ENCODE measurements at places on chromosomes 12 and 14.

DNA sequence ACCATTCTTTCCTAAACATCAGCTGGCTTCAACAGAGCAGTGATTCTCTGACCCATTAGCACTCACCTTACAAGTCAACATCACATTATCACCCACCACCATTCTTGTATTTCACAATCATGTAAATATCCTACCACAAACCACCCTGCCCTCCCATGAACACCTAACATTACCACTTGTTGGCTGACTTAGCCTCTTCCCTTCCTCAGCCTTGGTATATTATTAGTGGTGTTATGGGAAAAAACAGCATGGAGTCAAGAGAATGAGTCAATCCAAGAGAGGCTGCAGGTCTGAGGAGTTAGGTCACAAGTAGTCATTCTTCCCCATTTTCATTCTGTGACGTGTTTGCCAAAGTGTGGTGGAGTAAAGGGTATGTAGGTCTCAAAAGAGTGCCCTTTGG, 22.3 kb upstream of the MGP start:
- no peak for DNase-seq

DNA sequence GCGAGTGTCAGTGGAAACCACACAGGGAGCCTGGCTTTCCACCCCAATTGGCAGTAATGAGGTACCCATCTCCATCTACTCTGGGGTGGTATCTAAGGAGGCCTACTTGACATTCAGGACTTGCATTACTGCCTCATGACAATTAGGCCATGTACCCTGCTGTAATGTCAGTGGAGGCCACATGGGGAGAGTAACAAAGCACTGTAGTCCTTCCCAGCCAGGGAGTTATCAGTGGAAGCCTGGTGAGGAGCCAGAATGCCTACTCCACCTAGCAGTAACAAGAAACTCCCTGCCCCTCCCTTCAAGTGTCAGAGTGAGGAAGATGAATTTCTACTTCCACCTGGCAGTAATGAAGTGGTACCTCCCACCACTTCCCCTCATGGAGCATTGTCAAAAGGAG, 12.5 kb downstream of the TIMM9 start:
- no peak for DNase-seq

- no peak for DNase-seq
Measured at GRCh38 chr12:56101045-56101444, 3.3 kb upstream of the PA2G4 start.

GRCh38 chr12:110039085-110039807, 9.1 kb downstream of the C12orf76 start:
- DNase-seq: peak; percentile 67

GRCh38 chr12:68888243-68888642, 44.7 kb downstream of the CPM start:
- DNase-seq: no peak

DNA sequence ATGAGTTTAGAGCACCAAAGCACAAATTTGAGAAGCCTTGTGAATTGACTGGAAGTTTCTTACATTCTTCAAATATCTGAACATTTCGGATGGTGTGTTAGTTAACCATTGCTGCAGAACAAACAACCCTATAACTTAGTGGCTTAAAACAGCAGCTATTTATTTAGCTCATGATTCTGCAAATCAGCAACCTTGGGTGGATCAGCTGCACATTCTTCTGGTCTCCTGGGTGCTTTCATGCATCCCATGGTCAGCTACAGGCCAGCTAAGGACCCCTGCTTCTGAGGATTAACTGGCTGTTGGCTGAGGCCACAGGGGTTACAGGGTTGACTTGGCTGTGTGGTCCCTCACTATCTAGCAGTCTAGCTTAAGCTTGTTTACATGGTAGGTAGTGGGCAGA, 114.0 kb upstream of the HIF1A start:
- no peak for DNase-seq

DNA sequence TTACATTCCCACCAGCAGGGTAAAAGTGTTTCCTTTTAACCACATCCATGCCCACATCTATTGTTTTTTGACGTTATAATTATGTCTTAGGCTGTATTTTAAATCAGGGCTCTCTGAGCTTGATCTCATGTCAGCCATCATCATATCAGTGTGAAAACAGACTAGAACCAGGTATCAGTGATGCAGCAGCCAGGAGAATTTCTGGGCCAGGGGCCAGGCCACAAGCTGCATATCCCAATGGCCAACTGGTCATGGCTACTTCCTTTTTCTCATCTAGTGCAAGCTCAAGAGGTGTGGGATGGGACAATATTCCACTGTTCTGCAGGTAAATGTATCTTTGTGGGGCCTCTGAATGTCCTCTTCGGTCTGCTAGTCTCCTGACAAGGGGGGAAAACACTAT, 125.1 kb downstream of the CRADD start:
- no peak for DNase-seq

DNA sequence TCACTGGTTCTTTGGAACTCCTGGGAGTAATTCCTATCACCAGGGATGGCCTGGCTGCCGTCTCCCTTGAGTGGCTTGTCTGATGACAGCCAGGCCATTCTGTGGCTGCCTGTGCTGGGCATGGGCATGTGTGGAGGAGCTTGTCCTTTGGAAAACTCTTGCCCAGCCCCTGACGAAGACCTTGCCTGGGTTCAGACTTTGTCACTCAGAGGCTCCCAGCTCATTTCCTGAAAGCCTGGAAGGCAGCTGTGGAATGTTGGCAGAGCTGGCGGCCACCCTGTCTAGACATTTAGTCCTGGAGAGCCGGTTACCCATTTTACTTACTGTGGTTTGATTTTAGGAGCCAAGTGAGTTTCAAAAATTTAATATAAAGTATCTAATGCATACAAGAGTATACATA, 34.0 kb downstream of the TUNAR start:
- no peak for DNase-seq

DNA sequence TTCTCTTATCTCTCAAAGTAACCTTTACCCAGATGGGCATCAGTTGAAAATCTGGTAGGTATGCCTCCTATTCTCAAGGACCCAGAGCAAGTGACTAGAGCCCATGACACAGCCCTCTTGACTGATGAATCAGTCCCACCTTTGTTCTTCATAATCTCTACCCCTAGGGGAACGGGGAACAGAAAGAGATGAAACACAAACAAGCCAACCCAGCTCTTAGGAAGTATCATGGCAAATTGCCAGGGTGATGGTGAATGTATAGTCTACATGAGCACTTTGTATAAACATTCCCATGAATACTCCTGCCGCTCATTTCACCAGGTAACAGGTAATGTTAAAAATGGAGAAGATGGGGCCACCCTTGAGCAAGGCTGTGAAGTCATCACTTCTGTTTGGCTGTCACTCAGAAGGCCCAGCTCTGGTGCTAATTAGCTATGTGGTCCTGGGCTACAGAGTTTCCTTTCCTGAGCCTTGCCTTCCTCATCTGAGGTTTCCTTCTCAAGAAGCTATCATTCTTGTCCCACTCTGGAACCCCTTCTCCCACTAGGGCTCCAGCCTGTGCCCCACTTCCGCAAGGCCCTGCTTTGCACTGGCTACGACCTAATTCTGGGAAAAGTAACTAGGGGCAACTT, 161.7 kb downstream of the ANO2 start:
- no peak for DNase-seq

- no peak for DNase-seq
Measured at GRCh38 chr12:109288571-109288970, 20.5 kb downstream of the FOXN4 start.

GRCh38 chr14:33287189-33287588, 348.5 kb downstream of the NPAS3 start:
- DNase-seq: no peak

- DNase-seq: no peak
Measured at GRCh38 chr14:24395609-24396582, 2.9 kb upstream of the NYNRIN start.
